ENCODE measurements at places on chromosomes 1 and 21.
A peak's percentile ranks its signal among the peaks of the same experiment; 100 is the strongest.

DNA sequence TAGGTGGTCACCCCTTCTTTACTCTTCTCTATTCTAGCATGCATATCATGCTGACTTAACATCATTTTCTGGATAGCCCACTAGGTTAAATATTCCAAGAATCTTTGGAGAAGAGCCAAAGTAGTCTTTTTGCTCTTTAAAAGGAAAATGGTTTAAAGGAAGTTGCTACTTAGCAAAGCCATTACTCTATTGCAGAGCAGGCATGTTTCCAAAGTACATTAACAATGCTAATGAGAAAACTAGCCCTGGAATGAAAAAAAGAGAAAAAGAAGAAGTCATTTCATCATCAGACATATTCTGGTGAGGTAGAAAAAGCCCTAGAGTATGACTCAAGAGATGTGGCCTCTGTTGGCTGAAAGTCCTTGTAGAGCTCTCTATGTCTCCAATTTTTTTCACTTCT, 74.0 kb downstream of the NUF2 start:
- no peak for DNase-seq

GRCh38 chr1:30444850-30445249, 278.5 kb downstream of the MATN1 start:
- DNase-seq, result no peak

- no peak for DNase-seq
Observed at GRCh38 chr1:84402060-84402459, 3.8 kb downstream of the DNASE2B start.

DNA sequence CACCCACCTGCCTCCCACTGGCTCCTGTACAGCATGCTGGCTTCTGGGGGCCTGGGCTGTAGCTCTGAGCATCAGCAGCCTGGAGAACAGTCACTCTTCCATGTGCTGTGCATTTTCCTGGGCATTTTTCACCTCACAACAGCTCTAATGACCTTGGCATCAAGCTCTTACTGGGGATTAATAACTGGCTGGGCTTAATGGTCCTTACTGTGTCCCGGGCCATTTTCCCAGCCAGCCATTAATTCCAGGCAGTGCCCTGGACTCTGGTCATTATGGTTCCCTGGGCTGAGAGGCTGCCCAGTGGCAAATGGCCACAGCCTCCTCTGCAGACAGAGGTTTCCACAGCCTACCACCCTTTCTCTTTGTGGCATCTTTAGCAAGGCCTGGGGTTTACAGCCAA, 171.8 kb downstream of the ST6GALNAC5 start:
- DNase-seq, result no peak

- no peak for DNase-seq
Observed at GRCh38 chr1:98405581-98406074, 255.9 kb upstream of the SNX7 start.

DNA sequence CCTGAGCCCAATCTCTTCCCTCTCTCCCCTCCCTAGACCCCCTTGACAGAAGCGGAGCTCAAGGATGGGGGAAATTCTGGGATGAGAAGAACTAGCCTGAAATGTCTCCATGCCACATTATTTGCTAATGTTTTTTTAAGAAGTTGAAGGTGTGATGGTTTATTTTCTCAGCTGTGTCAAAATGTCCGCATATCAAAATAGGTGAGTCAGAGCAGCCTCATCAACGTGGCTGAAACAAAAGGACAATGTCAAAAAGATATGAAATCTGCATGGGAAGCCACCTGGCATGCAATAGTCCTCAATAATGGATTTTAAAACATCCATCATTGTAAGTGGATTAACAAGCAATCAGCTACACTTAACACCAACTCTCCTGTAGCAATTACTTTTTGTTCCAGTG, 101.4 kb downstream of the BEND5 start:
- DNase-seq, result no peak

DNA sequence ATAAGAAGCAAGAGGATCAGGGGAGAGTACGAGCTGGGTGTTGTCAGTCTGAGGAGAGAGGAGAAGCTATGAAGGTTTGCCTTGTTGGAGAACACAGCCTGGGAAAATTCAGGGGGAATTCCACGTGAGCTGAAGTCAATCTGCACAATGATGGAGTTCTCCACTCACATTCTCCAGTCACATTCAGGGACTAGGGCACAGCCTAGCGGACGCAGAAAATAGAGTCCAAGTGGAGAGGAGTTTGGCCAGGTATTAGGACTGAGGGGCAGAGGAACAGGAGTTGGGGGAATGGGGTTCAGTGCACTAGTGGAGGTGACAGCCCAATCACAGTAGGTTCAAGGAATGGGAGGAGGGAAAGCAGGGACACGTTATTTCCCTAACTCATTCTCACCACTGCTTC, 124.0 kb downstream of the KCNH1 start:
- DNase-seq, result no peak

- no peak for DNase-seq
Observed at GRCh38 chr1:2611621-2612437, 21.0 kb downstream of the MMEL1 start.

DNA sequence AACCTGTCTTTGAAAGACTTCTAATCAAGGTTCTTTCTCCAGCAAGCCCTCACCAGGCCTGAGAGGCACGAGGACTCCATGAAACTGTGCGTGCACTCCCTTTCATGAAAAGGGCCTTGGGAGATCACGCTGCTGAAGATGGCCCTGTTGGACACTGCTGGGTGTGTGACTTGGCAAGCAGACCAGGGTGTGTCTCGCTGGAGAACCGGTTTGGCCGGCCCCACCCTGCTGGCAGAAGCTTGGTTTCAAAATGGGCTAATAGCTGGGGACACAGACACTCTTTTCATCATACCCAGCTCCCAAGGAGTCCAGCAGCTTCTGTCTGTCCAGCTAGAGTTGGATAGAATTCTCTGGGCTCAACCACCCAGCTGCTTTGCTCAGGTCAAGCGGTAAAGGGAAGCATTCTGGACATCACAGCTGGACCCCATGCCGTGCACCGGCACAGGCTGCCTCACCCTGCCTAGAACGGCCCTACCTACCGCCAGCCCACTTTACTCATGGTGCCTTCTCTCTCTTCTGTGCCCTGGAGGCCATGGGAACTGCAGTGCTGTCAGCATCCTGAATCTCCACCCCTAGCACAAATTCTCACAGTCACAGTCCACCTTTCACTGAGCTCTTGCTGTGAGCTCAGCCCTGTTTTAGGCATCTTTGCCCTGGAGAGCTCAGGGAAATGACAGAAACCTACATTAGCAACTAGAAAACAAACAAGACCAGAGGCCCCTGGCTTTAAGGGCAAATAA, 24.6 kb downstream of the PKP1 start:
- peak; percentile 75 for DNase-seq

- no peak for DNase-seq
Observed at GRCh38 chr1:24972221-24972914, 42.3 kb upstream of the RUNX3 start.

DNA sequence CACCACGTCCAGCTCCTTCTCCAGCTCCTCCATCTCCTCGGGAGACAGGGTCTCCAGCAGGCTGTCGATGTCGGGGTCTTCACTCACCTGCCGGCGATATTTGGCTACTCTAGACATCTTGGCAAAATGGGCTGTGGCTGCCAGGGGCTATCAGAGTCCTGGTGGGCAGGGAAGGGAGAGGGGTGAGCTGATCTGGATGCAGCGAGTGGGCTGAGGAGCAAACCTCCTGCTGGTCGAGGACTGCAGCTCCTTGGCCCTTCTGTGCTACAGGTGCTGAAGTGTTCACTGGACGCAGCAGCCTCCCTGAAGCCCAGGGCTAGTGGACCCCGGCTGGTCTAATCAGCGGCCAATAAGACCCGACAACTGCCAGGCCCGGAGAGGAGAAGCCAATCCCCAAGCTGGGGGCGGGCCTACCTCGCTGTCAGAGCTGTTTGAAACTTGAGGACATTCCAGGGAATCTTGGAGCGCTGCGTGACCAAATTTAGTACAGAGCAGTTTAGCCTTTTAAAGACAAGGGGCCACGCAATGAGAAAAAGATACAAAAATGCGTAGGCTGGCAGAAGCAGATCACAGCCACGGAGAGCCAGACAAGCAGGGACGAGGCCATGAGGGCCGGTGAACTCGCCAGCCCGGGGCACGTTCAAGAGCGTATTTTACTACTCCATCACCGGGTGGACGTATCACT, at the start of gene LMOD1:
Gene LMOD1, minus strand, starts transcription at position 325 of the 685 bp plus-strand sequence. Its CDS starts 208 bp downstream, at position 117.
- peak; percentile 94 for DNase-seq

DNA sequence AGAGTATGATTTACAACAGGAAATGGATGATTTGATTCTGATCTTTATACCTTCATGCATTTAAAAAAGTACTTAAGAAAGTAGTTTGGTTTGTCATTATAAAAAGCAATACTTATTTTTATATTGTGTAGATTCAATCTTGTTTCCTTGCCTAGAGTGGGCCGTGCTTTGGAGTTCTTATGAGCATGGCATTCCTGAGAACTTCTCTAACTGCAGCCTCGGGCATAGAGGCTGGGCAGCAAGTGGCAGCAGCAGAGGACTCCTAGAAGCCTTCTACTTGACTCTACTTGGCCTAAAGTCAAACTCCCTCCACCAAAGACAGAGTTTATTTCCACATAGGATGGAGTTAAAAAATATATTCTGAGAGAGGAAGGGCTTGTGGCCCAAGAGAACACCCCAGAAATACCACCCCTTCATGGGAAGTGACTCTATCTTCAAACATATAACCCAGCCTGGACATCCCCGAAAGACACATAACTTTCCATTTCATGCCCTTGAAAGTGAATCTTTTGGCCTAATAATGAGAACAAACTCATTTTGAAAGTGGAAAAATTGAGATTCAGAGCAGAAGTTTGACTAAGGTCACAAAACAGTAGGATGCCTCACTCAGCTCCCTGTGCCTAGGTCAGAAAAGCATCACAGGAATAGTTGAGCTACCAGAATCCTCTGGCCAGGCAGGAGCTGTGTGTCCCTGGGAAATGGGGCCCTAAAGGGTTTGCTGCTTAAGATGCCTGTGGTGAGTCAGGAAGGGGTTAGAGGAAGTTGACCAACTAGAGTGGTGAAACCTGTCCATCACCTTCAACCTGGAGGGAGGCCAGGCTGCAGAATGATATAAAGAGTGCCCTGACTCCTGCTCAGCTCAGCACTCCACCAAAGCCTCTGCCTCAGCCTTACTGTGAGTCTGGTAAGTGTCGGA, at the start of gene IVL:
Gene IVL, plus strand, starts transcription at position 861 of the 916 bp plus-strand sequence. CDS start 1,252 bp downstream, outside the sequence.
- DNase-seq, result no peak

GRCh38 chr1:182601913-182602312, 2.3 kb downstream of the RGS16 start:
- no peak for DNase-seq

- peak; percentile 86 for DNase-seq
Observed at GRCh38 chr1:8070381-8070811, 44.3 kb upstream of the ERRFI1 start.

GRCh38 chr1:78051005-78051404, 5.2 kb downstream of the GIPC2 start:
- no peak for DNase-seq

GRCh38 chr1:116472431-116472961, 98.3 kb downstream of the CD58 start:
- DNase-seq, result no peak

GRCh38 chr1:208133355-208133754, 110.8 kb downstream of the PLXNA2 start:
- no peak for DNase-seq

- DNase-seq, result no peak
Observed at GRCh38 chr1:67001682-67002425, 52.1 kb downstream of the SLC35D1 start.

DNA sequence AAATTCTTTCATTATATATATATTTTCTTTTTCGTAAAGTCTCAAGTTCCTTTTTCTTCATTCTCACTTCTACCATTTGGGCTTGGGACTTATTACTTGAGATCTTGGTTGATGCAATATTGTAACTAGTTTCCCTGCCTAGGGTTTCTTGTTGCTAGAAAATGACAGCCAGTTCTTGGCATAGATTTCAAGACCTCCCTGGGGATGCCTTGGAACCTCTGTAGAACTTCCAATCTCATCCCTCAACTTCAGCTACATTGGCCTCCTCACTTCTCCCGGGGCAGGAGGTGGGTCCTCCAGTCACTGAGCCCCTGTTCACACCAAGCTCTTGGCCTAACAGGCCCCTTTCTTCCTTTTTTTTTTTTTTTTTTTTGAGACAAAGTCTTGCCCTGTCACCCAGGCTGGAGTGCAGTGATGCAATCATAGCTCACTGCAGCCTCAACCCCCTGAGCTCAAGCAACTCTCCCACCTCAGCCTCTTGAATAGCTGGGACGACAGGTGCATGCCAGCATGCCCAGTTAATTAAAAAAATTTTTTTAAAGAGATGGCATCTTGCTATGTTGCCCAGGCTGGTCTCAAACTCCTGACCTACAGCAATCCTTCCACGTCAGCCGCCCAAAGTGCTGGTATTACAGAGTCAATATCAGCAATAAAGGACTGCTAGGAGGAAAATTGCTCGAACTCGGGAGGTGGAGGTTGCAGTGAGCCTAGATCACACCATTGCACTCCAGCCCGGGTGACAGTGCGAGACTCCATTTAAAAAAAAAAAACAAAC, 33.1 kb downstream of the MAP3K7CL start:
- no peak for DNase-seq

- no peak for DNase-seq
Observed at GRCh38 chr1:164759144-164759920, 200.3 kb downstream of the PBX1 start.

DNA sequence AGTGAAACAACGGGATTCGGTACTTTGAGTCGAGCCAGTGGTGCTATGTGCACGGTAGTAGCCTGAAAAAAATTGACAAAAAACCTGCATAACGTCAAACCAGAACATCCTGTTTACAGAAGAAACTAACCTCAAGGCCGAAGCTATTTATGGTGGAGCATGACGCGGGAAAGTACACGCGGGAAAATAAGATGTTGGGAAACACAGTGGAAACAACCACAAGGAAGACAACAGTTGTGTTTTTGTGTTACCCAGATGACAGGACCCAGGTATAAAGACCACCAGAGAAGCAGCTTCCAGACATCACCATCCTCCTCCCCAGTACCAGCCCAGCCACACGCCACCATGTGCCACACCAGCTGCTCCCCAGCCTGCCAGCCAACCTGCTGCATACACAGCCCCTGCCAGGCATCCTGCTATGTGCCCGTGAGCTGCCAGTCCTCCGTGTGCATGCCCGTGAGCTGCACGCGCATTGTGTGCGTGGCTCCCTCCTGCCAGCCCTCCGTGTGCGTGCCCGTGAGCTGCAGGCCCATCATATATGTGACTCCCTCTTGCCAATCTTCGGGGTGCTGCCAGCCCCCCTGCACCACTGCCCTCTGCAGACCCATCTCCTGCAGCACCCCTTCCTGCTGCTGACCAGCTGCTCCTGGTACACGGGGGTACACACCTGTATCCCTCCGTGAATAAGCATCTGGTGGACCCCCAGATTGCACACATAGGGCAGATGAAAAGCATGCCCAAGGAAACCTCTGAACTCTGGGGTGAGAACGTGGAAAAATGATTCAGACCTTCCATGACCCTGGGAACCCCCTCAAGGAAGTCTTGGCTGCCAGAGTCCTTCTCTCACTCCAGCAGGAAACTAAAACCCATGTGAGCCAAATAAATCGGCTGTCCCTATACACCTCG, at the start of gene KRTAP12-3:
Gene KRTAP12-3, plus strand, starts transcription at position 298 of the 906 bp plus-strand sequence. Its CDS starts 48 bp downstream, at position 346.
- DNase-seq, result no peak

GRCh38 chr1:14112613-14113012, 412.6 kb downstream of the PRDM2 start:
- no peak for DNase-seq

DNA sequence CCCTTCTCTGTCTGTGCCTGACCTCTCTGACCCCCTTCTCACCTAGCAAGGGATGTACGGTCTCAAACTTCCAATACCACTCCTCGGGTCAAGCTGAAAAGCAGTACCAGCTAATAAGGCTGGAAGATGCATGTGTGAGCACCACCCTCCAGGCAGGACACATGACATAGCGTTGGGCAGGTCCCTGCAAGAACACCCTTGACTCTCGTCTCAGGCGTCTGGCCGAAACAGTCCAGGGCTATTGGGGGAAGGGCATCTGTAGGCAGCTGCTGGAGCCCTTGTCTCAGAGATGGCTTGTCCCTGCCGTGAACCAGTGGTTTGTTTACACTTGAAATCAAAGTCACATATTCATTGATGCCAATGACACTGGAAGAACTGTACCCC, 56.5 kb downstream of the CD46 start:
- DNase-seq, result no peak
